ENCODE measurements at places on chromosomes 7 and 10.

- DNase-seq: no peak
Observed at GRCh38 chr10:64306729-64307327, 785.6 kb downstream of the REEP3 start.

DNA sequence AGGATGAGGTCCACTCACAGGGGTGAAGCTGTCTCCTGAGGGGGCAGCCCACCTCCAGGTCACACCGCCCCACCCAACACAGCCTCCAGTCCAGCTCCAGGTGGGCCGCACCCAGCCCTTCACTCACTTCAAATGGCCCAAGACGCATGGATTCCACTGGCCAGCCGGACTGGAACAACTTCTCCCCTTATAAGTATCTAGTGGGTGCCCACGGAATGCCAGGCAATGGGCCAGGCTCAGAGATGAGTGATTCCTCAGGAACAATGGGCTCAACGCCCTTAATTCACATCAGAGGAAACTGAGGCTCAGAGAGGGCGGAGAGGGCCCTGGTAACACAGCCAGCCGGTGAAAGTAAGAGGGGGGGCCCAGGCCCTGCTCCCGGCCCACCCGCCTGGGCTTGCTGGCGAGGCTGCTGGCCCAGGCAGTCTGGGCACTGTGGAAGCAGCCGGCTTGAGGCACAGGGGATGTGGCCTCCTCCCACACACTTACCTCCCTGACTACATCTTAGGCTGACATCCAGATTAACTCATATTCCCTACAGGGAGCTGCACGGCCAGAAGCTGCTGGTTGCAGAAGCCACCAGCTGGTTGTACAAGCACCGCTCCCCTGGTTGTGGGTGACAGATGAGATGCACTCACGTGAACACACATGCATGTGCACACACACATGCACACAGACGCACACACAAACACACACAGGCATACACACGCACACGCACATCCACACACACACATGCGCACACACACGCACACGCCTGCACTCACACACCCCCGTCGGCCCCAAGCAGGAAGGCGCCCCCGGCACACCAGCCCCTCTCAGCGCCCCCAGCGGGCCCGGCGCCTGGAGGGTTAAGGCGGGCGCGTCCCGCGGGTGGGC lies 1.0 kb upstream of the FAM20C start:
- DNase-seq: peak; percentile 77

GRCh38 chr10:132149917-132150316 lies 36.8 kb upstream of the DPYSL4 start:
- DNase-seq: no peak

DNA sequence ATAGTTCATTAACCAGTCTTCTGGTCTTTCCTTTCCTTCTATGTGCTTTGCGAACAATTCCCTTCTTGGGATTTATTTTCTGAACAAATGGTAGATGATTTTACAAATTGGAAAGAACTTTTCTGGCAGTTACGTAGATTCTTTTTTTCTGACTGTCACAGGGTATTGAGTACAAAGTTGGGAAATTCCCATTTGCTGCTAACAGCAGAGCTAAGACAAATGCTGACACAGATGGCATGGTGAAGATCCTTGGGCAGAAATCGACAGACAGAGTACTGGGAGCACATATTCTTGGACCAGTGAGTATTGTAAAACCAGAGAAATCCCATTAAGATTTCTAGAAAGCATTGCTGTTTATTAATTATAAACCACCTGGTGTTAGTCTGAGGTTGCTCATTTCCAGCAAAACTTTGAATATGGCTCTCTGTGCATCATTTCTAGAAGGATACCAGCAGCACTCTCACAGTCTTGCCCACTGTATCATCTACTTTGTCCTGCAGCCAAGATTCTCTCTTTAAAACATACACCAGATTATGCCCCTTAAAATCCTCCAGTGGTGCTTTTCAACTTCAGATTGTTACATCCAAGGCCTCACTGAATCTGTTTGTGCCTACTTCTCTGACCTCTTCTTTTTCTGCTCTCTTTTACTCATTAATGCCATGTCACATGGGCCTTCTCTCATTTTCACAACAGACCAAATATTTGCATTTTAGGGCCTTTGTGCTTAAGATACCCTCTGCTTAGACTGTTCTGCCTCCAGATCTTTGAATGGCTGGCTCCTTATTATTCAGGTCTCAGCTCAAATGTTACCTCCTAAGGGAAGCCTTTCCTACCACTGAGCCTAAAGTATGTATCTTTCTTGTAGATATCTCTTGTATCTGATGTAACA lies 27.0 kb downstream of the DLD start:
- no peak for DNase-seq

GRCh38 chr7:128810997-128811396 lies 19.2 kb upstream of the FLNC start:
- no peak for DNase-seq

- no peak for DNase-seq
Observed at GRCh38 chr7:129550693-129551360, 48.5 kb downstream of the SMKR1 start.

DNA sequence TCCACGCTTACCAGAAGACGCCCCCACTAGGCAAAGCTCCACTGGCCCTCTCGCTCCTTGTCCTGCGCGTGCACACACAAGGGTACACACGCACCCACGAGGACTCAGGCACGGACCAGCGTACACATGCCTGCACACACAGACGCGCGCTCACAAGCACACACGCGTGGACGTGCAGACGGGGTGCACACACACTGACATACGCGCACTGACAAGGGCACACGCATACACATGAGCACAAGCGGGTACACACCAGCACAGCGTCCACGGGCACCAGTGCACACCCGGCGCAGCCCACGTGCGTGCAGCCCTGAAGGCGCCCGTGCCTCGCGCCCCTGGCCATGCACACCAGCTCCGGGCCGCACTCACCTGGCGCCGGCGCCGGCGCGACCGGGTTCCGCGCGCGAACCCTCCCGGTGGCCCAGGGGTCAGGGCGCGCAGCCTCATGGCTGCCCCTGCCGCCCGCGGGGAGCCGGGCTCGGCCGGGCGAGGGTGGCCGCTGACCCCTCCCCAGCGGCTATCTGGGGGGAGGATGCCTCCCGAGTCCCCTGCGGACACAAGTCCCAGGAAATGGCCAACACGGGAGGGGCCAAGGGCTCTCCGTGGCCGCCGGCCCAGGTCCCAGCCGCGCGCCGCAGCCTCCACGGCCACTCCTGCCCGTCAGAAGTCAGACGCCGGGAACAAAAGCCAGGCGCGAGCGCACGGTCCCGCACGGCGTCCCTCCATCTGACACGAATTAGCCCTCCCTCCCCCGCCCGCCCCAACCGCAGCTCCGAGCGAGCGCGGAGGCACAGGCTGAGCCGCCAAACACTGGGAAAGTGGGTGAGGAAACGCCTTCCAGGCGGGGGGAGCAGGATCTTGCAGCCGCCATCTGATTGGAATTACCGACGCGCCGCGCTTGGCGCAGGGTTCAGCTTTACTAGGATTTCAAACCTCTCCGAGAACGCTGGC lies 45.0 kb downstream of the TNS3 start:
- DNase-seq: no peak

- no peak for DNase-seq
Observed at GRCh38 chr7:85010306-85010705, 176.6 kb downstream of the SEMA3D start.

DNA sequence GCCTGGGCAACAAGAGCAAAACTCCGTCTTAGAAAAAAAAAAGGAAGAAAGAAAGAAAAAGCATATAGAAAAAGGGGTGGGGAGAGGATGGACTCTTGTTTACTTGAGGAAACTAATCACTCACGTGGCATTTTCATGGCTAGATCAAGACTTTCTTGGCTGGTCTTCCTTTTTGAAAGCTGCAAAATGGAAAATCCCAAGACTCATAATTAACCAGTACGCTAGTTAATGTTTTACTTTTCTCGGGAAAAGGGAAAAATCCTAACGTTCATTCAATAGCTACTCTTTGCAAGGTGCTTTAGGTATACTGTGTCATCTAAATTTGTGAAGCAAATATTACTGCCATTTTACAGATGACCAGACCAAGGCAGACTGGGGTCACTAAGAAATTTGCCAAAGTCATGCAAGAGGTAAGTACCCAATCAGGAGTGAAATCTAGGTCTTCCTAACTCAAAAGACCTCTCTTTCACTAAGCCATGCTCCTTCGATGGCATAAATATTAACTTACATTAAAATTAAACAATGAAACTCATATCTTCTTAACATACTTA lies 24.4 kb downstream of the NAPEPLD start:
- DNase-seq: no peak

- no peak for DNase-seq
Observed at GRCh38 chr7:15752377-15752776, 65.9 kb upstream of the MEOX2 start.

GRCh38 chr10:33187427-33187999 lies 147.0 kb downstream of the NRP1 start:
- no peak for DNase-seq

DNA sequence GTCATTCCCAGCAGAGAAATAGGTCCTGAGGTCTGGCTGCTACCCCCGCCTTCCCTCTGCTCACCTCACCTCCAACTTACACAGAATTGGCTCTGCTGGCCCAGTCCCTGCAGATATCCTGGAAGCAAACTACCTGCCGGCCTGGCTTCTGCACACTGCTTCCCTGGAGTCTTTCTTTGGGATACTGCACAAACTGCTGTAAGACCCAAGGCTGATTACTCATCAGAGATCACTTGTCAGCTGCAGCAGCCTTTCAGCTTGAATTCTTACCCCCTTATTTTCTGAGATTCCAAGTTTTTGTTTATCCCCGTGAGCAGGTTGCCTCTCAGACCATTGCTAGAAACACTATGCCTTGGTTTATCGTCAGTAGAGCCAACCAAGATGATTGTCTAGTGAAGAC lies 426.4 kb downstream of the PHTF2 start:
- no peak for DNase-seq

- DNase-seq: no peak
Observed at GRCh38 chr7:151010307-151011096, 13.8 kb downstream of the ATG9B start.

- DNase-seq: no peak
Observed at GRCh38 chr7:1590476-1590875, 20.6 kb upstream of the PSMG3 start.

DNA sequence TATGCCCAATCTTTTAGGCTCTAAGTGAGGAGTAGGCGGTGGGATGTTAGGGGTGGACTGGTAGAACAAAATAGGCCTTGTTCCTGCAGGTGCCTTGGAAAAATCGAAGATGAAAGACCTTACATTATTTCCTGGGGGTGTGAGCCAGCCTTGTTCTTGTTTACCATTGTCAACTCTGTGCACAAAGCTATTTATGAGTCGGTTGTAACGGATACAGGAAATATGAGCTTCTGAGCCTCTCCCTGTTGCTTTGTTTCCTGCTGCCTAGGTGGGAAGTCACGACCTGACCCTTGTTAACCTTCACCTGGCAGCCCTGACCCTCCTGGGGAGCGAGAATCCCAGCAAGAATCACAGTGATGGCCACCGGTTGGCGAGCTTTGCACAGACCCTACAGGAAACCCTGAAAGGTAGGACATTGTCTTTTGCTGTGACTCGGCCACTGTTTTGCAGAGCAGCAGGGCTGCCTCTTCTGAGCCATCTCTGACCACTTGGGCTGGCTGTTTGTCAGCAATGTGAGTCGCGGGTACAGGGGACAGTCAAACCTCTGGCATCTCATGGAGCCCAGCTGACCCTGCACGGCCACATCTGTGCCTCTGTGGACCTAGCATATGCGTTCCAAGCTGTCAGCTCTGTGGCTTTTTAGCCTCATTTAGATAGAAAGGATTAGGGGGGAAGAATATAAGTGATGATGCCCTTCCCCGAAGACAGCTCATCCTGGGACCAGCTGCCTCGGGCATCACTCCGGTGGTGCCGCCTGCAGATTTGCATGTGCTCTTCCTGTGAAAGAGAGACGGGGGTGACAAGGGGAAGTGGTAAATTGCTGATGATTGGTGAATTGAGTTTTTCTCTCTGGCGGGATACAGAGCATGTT lies 102.1 kb upstream of the ANLN start:
- no peak for DNase-seq

DNA sequence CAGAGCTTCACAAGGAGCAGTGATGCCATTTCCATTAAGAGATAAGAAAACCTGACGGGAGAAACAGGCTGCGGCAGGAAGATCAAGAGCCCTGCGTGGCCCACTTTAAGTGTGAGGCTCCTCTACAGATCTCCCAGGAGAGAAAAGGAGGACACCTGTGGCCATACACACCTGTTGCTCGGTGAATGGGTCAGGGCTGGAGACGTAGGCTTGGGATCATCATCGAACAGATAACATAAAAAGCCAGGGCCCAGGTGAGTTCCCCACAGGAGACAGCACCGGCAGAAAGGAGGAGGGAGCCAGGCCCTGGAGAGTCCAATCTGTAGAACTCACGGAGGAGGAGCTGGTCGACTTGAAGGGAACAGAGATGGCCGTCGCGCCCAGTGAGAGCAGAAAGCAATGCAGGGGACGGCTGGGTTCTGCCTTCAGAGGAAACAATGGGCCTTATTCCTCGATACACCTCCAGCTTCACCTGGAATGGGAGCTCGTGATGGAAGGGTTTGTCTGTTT lies 556.8 kb downstream of the DNAJB6 start:
- no peak for DNase-seq

DNA sequence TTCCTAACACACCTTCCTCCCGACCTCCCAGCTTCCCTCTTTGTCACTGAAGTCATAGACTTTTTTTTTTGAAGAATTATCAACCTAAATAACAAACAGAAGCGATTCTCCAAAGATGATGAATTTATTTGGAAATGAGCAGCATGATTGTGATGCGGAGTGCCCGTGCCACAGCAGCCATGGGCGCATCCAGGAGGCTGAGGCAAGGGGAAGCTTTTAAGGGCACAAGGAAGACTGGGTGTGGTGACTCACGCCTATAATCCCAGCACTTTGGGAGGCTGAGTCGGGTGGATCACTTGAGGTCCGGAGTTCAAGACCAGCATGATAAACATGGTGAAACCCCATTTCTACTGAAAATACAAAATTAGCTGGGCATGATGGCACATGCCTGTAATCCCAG lies 16.2 kb upstream of the GIMAP8 start:
- no peak for DNase-seq

- no peak for DNase-seq
Observed at GRCh38 chr7:25427721-25428120, 199.4 kb upstream of the NPVF start.

DNA sequence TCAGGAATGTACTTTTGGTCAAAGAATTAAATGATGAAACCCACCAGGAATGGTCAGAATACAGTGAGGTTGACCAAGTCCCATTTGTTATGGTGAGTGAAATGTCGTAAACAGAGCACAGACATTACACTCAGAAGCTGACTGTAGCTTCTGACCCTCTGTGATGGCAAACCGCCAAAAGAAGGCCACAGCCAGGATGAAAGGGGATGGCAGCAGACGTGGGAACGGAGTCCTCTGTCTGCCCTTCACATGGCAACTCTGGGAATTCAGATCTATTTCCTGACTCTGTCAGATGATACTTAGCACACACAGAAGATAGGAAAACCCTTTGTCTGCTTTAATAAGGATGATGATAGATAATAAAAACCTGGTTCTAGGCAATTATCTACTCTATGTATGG lies 757.1 kb downstream of the SORCS3 start:
- DNase-seq: no peak
